ENCODE measurements at places on chromosomes 7 and 10.

DNA sequence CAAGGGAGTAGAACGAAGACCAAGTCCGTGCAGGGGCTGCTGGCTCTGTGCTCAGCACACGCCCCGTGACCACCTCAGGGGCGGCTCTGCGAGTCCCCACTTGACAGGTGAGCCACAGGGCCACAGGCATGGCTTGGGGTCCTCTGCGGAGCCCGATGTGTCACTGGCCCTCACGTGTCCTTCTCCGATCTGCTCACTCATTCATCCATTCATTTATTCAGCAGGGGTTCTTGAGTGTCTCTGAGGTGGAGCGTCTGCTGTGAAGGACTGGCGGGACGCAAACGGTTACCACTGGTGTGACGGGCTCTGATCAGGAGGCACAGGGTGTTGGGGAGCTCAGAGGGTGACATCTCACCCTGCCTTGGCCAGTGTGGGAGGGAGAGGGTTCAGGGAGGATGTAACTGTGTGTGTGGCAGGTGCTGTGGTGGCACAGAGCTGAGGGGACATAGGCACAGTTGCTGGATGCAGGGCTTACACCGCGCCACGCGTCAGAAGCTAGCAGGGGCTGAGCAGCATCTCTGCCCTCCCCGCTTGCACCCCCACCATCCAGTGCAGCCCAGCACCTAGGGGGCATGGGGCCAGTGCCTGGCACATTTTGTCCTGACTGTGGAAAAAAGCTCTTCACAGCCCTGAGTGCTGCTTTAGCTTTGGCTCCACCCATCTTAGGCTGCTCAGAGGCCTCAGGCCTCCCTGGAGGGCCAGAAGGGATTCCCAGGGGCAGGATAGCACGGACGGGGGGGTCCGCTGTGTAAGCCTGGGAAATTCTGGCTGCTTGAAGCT is 116.8 kb downstream of the LHPP start:
- no peak for DNase-seq

GRCh38 chr10:63553031-63553430 is 31.8 kb downstream of the REEP3 start:
- peak; percentile 63 for DNase-seq

GRCh38 chr7:150981644-150982043 is 3.5 kb upstream of the KCNH2 start:
- DNase-seq, result no peak

DNA sequence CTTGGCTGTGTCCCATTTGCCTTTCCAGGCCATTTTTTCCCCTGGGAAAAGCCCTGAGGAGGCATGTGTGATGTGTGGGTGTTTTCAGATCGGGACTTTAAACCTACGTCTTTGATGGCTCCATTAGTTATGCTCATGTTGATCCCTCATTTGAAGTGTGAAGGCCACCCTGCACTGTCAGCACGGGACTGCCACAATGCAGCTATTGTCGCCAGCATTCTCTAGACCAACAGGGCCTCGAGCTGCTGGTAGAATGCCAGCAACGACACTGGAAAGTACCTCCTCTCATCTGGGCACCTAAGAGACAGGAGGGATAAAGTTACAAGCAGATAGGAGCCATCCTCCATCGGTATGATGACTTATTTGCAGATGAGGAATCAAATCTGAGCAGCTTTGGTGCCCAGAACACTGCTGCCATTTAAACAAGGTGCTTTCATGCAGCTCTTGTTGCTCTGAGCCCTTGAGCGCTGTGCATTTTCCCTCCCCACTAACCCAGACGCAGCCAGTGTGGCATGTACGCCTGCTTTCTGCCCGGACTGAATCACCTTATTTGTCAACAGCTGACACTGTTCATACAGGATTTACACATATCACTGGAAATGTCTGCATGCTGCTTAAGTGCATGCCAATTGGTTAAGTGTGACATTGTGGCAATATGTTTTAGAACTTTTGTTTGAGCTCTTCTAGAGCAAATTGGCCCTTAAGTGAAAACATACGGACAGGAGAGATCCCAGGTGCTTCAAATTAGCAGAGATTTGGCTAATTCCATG is 175.0 kb upstream of the PITRM1 start:
- no peak for DNase-seq

- no peak for DNase-seq
These were observed 537.6 kb downstream of the TCERG1L start for GRCh38 chr10:130773941-130774340.

- no peak for DNase-seq
These were observed 14.1 kb downstream of the PTN start for GRCh38 chr7:137329411-137329810.

GRCh38 chr7:50314836-50315592 is 10.5 kb downstream of the IKZF1 start:
- no peak for DNase-seq

- no peak for DNase-seq
These were observed 2.4 kb downstream of the H2AZ2 start for GRCh38 chr7:44845451-44845850.

DNA sequence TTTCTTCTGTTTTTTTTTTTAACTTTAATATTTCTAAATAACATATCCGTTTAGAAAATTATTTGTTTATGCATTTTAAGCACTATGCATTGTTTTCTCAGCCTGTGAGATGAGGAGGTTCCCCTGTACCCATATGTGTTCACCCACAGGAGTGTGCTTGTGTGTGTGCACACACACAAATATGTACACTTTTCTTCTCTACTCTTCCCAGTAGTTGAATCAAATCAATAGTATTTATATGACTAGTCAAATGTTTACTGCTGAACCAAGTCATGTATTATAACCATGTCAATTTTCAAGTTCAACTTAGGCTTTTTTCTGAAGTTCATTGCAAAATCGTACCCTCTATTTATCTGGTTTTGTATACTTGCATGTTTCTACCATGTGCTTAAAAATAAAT is 37.3 kb downstream of the HDAC9 start:
- no peak for DNase-seq

- peak; percentile 54 for DNase-seq
These were observed 155.5 kb downstream of the COBL start for GRCh38 chr7:51160990-51161615.

DNA sequence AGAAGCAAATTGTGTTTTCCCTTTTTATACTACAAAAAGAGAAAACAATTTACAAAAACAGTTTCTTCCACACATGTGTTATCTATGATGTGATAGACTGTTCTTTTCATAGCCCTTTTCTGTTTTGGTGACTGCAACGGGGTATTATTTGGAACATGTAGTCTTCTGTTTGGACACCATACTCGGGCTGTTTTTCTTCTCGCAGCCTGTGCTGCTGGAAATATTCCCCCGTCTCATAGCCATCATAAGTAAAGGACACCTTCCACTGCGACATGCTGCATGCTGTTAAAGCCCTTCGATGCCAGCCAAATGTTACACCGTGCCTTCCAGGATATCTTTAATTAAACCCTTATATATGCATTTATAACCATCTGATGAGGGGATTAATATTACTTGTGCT is 222.4 kb downstream of the BICC1 start:
- no peak for DNase-seq

- no peak for DNase-seq
These were observed 125.7 kb upstream of the CDK1 start for GRCh38 chr10:60652628-60653027.

- DNase-seq, result peak; percentile 70
These were observed 5.0 kb downstream of the LRRC27 start for GRCh38 chr10:132336919-132337407.

DNA sequence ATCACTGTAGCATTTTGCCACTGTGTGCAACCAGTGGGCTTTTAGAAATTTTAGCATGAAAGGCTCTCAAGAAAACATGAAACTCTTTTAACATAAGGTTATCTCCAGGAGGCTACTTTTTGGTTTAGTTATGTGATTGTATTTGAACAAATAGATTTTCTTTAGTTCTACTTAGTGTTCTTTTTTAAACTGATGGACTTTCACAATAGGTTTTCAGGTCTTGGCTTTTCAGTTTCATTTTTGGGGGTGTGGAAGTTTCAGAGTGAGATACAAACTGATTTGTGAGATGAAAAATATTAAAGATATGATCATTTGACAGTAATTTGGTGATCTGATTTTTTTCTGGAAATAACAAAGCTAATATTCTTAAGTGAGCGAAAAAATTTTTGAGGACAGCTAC is 344.1 kb downstream of the PHF14 start:
- no peak for DNase-seq

DNA sequence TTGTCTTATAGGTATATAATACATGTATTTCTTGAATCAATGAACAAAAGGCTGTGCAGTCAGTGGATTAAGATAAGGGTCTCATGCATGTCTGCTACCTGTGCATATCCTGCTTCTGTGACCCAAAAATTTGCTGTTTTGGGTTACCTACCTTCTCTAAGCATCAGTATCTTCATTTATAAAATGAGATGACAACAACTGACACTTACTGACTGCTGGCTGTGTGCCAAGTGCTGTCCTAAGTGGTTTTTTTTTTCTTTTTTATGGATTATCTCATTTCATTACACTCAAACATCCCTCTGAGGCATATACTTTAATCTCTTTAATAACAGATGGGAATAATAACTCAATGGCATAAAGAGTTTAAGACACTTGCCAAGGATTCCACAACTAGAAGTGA is 2.1 kb downstream of the PDK4 start:
- DNase-seq, result no peak

DNA sequence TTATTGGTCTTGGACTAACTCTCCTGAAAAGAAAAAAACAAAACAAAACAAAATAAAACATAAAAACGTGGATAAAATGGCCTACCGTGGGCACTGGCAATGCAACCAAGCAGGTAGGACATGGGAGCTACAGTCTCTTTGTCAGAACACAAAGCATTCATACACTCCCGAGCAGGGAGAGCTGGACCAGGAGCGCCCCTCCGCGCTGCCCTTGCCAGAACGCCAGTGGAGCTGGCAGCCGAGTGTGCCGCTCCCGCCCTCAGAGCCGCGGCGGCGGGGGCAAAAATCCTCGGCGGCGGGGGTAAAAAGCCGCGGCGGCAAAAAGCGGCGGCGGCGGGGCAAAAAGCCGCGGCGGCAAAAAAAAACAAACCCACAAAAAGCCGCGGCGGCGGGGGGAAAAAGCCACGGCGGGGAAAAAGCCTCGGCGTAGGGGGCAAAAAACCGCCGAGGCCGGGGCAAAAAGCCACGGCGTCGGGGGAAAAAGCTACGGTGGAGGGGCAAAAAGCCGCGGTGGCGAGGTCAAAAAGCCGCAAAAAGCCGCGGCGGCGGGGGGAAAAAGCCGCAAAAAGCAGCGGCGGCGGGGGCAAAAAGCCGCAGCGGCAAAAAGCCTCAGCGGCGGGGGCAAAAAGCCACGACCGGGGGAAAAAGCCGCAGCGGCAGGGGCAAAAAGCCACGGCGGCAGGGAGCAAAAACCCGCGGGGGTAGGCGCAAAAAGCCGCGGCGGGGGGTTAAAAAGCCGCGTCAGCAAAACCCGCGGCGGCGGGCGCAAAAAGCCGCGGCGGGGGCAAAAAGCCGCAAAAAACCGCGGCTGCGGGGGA is 418.1 kb downstream of the ZNF716 start:
- DNase-seq, result no peak

- no peak for DNase-seq
These were observed 10.2 kb upstream of the ZNF467 start for GRCh38 chr7:149783386-149784250.

DNA sequence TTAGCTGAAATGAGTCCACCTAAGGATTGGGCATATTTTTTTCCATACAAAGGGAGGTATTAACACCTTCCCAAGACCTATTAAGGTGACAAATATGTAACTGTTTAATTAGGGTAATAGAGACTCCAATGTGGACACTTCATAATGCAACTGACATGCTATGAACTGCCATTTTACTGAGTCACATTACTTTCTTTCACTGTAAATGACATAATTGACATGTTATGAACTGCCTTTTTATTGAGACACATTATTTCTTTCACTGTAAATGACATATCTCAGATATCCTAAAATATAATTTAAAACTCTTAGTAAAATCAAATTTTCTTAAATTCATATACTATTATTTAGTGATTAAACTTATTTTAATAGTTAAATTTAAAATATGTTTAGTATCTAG is 528.8 kb upstream of the PCDH15 start:
- no peak for DNase-seq

GRCh38 chr7:21639206-21639868 is 96.5 kb downstream of the DNAH11 start:
- no peak for DNase-seq

GRCh38 chr10:96279191-96279641 is 7.8 kb upstream of the BLNK start:
- no peak for DNase-seq

GRCh38 chr10:129971381-129972144 is 7.5 kb upstream of the EBF3 start:
- peak; percentile 83 for DNase-seq

DNA sequence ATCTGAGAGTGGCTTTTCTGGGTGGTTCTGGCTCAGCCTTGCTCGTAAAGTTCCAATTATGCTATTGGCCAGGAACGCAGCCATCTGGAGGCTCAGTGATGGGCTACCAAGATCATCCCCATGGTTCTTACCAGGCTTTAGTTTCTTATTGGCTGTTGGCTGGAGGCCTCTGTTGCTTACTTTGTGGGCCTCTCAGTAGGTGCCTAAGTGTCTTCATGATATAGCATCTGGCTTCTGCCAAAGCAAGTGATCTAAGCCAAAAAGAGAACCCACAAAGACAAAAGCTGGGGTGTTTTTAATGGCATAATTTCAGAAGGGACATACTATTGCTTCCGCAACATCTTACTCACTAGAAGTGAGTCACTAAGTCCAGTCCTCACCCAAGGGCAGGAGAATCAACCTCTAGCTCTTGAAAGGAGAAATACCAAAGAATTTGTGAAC is 132.0 kb upstream of the MDFIC start:
- DNase-seq, result peak; percentile 1

DNA sequence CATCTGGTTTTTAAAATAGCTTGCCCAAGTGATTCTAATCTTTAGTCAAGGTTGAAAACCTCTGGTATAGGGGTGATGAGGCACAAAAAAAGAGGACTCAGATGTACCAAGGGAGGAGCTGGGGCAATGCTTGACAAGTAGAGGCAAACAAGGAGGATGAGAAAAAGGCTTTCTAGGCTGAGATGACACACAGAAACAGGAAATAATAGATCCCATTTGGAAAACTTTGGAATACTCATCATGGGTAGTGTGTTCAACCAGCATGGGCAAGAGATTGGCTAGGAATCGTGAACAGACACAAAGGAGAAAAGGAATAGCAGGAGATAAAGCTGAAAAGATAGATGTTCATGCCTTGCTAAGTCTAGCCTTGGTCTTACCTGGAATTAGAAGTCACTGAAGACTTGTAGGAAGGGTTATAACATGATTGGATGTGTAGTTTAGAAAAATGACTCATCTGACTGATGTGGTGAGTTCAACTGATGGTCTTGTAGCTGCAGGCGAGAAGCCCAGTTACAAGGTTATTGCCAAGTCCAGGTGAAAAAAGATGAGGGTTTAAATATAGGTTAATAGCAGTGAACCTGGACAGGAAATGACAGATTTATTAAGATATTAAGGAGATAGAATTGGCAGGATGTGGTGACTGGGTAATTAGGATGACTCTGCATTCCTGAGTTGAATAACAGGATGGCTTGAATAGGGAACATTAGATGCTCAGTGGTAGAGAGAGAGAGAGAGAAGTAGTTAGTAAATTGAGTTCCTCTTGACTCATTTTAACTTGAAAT is 214.0 kb upstream of the LRGUK start:
- peak; percentile 12 for DNase-seq

GRCh38 chr7:75950111-75950681 is 35.2 kb downstream of the POR start:
- DNase-seq, result no peak
